ENCODE measurements at places on chromosomes 5 and 9.
A peak's percentile ranks its signal among the peaks of the same experiment; 100 is the strongest.

DNA sequence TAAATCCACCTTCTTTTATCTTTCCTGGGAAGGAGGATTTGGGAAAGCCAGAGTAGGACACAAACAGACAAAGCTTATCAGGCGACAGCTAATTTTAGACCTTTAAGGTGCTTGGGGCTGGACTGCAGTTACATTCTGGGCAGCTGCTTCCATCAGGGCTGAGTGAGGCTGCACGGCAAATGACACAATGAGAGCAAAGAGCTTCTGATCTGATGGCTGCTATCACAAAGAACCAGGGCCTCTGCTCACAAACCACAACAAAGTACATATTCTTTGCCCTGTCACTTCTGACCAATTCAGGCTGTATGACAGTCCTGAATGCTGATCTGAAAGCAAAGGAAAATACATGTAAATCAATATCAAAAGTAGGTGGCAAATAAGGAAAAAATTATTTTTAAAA lies 93.1 kb downstream of the MRPS27 start:
- DNase-seq: no peak

GRCh38 chr9:79663300-79663699 lies 91.5 kb downstream of the TLE4 start:
- DNase-seq: no peak

DNA sequence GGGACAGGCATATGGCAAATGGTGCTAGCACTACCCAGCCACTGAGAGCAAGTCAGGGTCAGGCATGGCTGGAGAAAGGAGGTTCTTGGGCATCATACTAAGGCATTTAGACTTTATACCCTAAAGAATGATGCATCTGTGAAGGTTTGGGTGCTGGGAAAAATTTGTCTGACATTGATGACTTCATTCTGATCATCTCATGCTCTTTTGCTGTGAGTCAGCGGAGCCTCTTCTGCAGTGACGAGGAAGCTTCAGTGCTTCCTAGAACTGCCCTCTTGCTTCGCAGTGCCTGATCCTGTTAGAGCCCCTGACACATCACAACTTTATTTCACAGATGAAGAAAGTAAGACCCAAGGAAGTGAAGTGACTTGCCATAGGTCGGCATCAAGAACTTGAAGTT lies 266.6 kb upstream of the GAS1 start:
- peak; percentile 9 for DNase-seq

GRCh38 chr5:40224421-40224820 lies 455.3 kb upstream of the PTGER4 start:
- no peak for DNase-seq

- DNase-seq: no peak
These were observed 1.9 kb upstream of the NKD2 start for GRCh38 chr5:1006656-1007071.
